Suprapubic skin (tissue), 4 donors: ENCODE measurements at places on chromosomes 4 and X. TPM values are rescaled to one million over a fixed set of nuclear protein-coding genes. Genes with fewer than 3 reads are reported as not detected.

- H3K4me3 ChIP-seq, result no peak overlapping the region
- H3K27ac ChIP-seq, result no peak overlapping the region
Measured at GRCh38 chr4:176271749-176272148, 2.7 kb upstream of the ASB5 start.

DNA sequence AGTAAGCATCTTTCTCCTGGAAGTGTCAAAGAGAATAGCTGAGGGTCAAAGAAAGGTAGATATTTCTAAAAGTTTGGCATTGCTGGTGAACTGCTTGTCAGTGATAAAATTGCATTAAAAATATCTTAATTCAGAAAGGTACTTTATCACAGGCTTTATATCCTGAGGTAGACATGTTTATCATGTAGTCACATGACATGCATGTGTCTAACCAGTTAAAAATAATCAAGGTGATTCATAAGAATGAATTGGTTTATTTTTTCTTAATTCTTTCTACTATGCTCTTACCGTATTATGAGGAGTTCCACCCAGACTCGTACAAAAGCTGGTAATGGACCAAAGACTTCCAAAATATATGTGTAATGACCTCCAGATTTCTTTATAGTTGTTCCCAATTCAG, 6.1 kb downstream of the SLC7A11 start:
- no peak overlapping the region for H3K27ac ChIP-seq
- no peaks in the 10 kb centered on the region for H3K36me3 ChIP-seq
- no peaks in the 10 kb centered on the region for H3K27me3 ChIP-seq
- no peaks in the 10 kb centered on the region for H3K4me1 ChIP-seq
- no peak overlapping the region for H3K4me3 ChIP-seq

GRCh38 chr4:36187723-36188333, 56.5 kb downstream of the ARAP2 start:
- no peak overlapping the region for H3K4me3 ChIP-seq
- peaks cover 8% of the 10 kb centered on the region for H3K36me3 ChIP-seq
- no peak overlapping the region for H3K27ac ChIP-seq
- DNase-seq, result no peak
- no peaks in the 10 kb centered on the region for H3K4me1 ChIP-seq

The GJB1 gene
- total RNA-seq, result 2.5 TPM

The C4orf50 gene
- not detected for total RNA-seq

The NAA11 gene
- not detected for total RNA-seq

The DGKK gene
- total RNA-seq, result not detected

DNA sequence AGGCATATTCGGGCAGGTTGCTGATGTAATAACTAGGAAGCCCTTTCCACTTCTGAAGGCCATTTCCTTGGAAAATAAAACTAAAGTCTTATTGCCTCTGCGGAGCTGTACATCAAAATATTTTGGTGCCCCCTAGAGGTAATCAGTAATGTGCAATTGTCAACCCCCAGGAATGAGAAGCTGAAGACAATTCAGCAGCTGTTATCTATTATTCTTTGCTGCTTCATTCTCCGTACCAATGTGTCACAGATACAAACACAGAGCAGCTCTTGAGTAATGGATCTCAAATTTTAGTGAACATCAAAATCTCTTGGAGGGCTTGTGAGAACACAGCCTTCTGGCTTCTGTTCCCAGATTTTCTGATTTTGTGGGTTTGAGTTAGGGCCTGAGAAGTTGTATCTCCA, 3.5 kb upstream of the SLIT2 start:
- no peak overlapping the region for H3K27ac ChIP-seq
- H3K27me3 ChIP-seq, result peaks cover 10% of the 10 kb centered on the region
- peaks cover 18% of the 10 kb centered on the region for H3K4me1 ChIP-seq
- H3K4me3 ChIP-seq, result no peak overlapping the region

DNA sequence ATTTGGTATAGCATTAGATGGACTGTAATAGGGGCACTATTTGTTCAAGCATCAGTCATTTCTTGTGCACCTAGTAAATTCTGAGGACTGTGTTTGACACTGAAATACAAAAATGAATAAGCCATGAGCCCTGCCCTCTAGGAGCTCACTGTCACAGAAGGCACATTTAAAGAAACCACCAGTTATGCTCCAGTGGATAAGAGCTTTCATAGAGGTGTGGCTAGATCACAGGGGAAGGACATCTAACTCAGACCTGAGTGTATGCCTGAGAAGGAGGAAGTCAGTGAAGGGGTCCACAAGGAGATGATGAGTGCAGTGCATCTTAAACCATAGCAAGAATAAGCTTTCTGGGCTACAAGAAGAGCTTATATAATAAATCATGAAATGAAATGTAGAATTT, 40.1 kb downstream of the BTC start:
- no peaks in the 10 kb centered on the region for H3K27me3 ChIP-seq
- no peak overlapping the region for H3K27ac ChIP-seq
- H3K4me1 ChIP-seq, result peaks cover 8% of the 10 kb centered on the region
- H3K4me3 ChIP-seq, result no peak overlapping the region
- no peaks in the 10 kb centered on the region for H3K36me3 ChIP-seq
- DNase-seq, result no peak

The FDCSP gene
- not detected for total RNA-seq

The ARMCX1 gene
- 11.5 TPM for total RNA-seq

GRCh38 chrX:36804066-36804465, 204.1 kb upstream of the FAM47C start:
- no peaks in the 10 kb centered on the region for H3K27me3 ChIP-seq
- no peaks in the 10 kb centered on the region for H3K36me3 ChIP-seq
- H3K4me1 ChIP-seq, result no peaks in the 10 kb centered on the region
- H3K27ac ChIP-seq, result no peak overlapping the region
- H3K4me3 ChIP-seq, result no peak overlapping the region

DNA sequence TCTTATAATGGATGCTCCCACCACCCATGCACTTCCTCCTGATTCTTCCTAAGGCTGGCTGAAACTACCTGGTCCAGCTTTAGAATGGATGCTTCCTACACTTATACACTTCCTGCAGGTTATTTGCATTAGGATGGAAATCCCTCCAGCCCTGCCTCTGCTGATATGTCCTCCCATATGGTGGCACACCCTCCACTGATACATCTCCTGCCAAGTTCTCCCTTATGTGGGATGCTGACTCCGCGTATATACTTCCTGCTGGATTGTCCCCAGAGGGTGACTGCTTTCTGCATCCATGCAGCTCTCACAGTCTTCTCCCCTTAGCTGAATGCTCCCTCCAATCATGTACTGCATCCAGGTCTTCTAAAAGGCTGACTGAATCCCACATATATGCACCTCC, 254.6 kb upstream of the FAM47C start:
- H3K27ac ChIP-seq, result no peak overlapping the region
- H3K27me3 ChIP-seq, result no peaks in the 10 kb centered on the region

DNA sequence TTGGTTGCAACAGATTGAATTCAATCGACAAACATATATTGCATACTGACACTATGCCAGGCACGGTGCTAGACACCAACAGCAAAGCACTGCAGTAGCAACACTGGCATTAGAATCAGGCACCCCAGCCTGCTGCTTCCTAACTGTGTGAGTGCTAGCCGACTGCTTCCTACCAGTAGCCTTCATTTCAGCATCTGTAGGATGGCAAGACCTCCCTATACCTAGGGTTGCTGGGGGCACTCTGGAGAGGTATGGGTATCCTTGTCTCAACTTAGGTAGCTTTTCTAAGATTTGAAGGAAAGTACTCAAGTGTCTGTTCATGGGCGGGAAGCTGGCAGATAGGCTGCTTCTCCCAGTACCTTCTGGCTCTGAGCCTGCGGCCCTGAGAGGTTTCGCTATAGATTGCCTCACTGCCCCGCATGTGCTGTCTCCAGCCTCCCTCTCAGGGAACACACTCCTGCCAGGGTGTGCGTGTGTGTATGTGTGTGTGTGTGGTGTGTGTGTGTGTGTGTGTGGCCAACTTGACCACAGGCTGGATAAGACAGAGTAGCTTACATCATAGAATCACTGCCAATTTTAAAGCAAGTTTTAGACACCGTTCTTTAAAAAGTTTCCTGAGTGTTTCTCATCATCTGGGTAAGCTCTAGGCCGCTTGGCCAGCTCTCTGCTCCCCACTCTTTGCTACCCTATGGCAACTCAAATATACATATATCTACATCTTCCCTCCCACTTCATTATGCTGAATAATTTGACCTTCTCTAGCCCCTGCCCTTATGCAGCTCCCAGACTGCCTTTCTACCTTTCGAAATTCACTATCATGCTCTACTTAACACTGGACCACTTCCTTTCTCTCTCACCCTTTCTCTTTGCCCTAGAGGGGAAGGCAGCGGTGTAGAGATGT, 97.0 kb upstream of the PJA1 start:
- no peak overlapping the region for H3K4me3 ChIP-seq
- H3K27ac ChIP-seq, result no peak overlapping the region
- H3K4me1 ChIP-seq, result no peaks in the 10 kb centered on the region
- H3K27me3 ChIP-seq, result no peaks in the 10 kb centered on the region
- DNase-seq, result no peak

The GRIA3 gene
- total RNA-seq, result 0.29 TPM

The BEX4 gene
- total RNA-seq, result 19.9 TPM

DNA sequence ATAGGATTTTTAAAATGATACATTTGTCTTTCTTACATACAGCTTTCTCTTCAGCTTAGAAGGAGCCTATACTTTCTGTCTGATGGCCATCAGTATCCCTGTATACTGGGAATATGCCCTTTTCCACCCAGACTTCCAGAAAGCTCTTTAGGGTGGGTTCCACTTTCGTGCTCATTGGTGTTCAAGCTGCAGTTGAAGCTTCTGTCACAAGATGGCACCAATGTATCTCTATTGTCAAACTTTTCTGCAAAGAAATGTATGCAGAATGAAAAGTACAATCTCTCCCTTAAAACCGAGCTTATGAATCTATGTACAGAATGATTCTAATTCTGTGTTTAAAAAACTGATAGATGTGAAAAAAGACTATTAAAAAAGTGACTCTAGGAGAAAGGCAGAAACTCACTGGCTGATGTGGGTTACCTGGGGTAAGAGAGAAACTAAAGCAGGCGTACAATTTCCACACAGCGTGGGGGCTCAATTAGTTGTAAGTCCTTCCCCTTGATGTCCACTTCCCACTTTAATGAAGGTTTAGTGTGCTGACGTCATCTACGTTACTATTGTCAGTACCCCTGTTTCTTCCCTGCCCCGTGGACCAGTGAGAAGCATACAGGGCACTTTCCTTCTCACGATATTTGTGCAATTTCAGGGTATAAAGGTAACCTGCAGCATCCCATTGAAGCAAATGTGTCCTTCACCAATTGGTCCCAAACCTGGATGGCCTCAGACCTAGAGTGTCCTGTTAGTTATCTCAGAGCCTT, 57.3 kb upstream of the TCEAL2 start:
- no peak overlapping the region for H3K27ac ChIP-seq
- no peak overlapping the region for H3K4me3 ChIP-seq
- DNase-seq, result no peak
- H3K27me3 ChIP-seq, result no peaks in the 10 kb centered on the region
- H3K36me3 ChIP-seq, result no peaks in the 10 kb centered on the region

DNA sequence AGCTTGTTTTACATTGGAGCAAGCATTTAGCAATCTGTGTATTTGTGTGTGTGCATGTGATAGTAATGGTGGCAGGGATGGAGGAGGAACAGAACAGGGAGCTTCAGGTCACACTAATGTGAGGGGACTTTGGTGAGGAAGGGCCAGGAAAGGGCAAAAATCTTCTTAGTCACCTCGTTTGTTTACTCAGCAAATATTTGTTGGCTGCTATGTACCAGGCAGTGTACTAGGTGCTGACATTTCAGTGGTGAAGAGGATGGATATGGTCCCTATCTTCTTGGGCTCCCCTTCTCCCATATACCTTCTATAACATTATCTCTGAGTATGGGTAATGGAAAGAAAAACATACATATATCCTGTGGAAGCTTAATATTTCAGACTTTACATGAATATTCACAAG, 48.5 kb upstream of the HDAC8 start:
- H3K36me3 ChIP-seq, result no peaks in the 10 kb centered on the region
- no peaks in the 10 kb centered on the region for H3K27me3 ChIP-seq
- H3K4me3 ChIP-seq, result no peak overlapping the region

- no peak for DNase-seq
- no peak overlapping the region for H3K27ac ChIP-seq
- no peaks in the 10 kb centered on the region for H3K36me3 ChIP-seq
- H3K4me3 ChIP-seq, result no peak overlapping the region
- peaks cover 13% of the 10 kb centered on the region for H3K4me1 ChIP-seq
Measured at GRCh38 chr4:80271801-80272200, 5.3 kb downstream of the FGF5 start.

The NLGN3 gene
- 0.64 TPM for total RNA-seq

GRCh38 chr4:24646798-24647460, 62.6 kb upstream of the DHX15 start:
- H3K4me1 ChIP-seq, result no peaks in the 10 kb centered on the region
- H3K27me3 ChIP-seq, result no peaks in the 10 kb centered on the region
- no peak overlapping the region for H3K4me3 ChIP-seq
- H3K36me3 ChIP-seq, result no peaks in the 10 kb centered on the region
- DNase-seq, result no peak

The CSN1S1 gene
- not detected for total RNA-seq

DNA sequence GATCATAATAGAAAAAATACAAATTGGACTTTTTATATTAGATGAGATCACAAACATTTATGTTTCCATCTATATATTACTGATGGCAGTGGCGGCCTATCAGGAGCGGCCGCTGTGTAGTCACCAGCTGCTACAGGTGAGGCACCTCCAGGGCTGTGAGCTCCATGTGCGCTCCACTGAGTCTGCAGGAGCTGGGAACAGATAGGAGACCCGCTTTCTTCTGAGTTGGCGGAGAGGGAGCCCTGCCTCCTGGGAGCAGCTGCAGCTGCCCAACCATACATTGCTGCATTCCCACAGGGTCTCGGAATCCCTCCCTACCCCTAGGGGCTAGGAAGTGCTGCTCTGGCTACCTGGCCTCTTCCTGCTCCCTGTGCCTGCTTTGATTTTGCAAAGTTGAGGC, 812.9 kb downstream of the PDHA2 start:
- H3K27ac ChIP-seq, result no peak overlapping the region
- no peak for DNase-seq
- no peaks in the 10 kb centered on the region for H3K36me3 ChIP-seq
- H3K4me1 ChIP-seq, result no peaks in the 10 kb centered on the region
- no peak overlapping the region for H3K4me3 ChIP-seq

GRCh38 chr4:184613405-184613804, 35.8 kb downstream of the CASP3 start:
- DNase-seq, result no peak
- no peak overlapping the region for H3K27ac ChIP-seq
- H3K4me1 ChIP-seq, result no peaks in the 10 kb centered on the region

GRCh38 chrX:131613260-131613659, 69.4 kb downstream of the OR13H1 start:
- no peaks in the 10 kb centered on the region for H3K36me3 ChIP-seq
- DNase-seq, result no peak
- H3K4me3 ChIP-seq, result no peak overlapping the region
- no peak overlapping the region for H3K27ac ChIP-seq

The IL13RA2 gene
- not detected for total RNA-seq

The ALB gene
- 84.5 TPM for total RNA-seq

DNA sequence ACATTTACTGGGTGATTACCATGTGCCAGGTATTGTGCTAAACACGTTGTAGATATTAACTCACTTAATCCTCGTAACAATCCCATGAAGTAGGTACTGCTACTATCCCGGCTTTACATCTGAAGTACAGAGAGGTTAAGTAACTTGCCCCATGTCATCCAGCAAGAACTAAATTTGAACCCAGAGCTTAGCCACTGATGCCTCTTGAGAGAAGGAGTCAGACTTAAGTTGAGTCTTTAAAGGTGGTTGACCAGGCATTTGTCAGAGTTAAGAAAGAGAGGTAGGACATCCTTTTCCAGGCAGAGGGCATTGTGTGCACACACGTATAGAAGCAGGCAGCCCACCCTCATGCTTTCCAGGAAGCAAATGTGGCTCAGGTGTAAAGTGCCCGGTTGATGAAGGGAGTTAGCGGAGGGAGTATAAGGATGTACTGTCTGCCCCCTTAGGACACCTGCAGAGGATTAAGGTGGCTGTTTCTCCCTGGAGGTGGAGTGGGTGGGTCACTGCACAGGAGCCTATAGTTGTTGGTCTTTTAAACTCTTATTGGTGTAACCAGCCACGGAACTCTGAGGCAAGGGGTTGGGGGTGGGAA, 335 bp upstream of the CD38 start:
- H3K4me3 ChIP-seq, result no peak overlapping the region
- peaks cover 14% of the 10 kb centered on the region for H3K27me3 ChIP-seq
- DNase-seq, result no peak
- peaks cover 18% of the 10 kb centered on the region for H3K4me1 ChIP-seq
